CD4-positive, alpha-beta T cell treated with Interleukin-1 beta for 1 hour (primary cell): ENCODE measurements at places on chromosomes 11 and 22.

DNA sequence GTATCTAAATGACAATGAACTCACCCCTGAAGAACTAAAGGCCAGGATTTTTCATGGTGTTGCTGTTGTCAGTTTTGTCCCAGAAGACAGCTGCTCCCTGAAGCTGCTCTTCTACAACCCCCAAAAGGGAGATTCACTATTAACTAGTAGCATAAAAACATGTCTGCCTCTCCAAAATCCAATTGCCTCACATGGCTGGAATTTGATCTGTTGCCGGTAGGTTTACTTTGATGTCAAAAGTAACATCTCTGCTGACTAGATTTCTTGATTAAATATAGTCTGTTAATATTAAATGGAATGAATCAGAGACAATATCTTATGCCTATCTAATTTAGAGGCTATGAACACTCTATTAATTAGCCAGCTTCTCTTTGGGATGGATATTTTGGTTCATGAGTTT lies 425.4 kb downstream of the ETS1 start:
- no peak for DNase-seq

GRCh38 chr22:30187529-30188407 lies 58.8 kb downstream of the LIF start:
- no peak for DNase-seq

GRCh38 chr11:75425422-75425821 lies 7.6 kb downstream of the KLHL35 start:
- no peak for DNase-seq

GRCh38 chr11:115869780-115870431 lies 365.7 kb upstream of the CADM1 start:
- peak; percentile 20 for DNase-seq

- DNase-seq = no peak
Observed at GRCh38 chr22:49760630-49761571, 66.8 kb downstream of the BRD1 start.
